ENCODE measurements at places on chromosomes 3 and 15. TPM values are rescaled to one million over a fixed set of nuclear protein-coding genes. Genes with fewer than 3 reads are reported as not detected.

GRCh38 chr3:194632809-194633348 is 340 bp downstream of the TMEM44 start:
- no peak for DNase-seq

- no peak for DNase-seq
Measured at GRCh38 chr3:88013592-88013991, 45.2 kb downstream of the CGGBP1 start.

Gene CLDN16
- total RNA-seq = not detected

DNA sequence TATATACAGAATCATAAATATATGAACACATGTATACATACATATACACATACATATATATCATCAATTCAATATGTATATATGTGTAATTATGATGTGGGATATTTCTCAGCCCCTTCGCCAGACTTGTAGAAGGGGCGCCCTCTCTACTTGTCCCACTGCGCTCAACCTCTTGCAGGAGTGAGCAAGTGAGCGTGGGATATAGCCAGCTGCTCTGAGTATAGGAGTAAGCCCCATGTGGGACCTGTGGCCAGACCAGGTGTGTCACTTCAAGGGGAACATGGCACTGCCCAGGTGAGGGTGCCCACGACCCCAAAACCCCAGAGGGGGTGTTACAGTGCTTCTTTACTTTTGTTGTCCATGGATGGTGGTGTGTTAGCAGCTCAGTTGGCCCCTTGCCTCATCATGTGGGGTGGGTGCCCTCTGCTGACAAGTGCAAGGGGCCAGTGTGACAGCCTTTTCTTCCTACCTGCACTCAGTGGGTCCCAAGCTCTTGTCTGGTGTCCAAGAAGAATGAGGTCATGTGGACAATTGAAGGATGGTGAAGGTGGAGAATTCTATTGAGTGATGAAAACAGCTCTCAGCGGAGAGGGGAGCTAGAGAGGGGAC is 304.1 kb downstream of the UNC13C start:
- no peak for DNase-seq

Gene BDH1
- total RNA-seq = 35.1 TPM

Measured in activated B cell treated with CpG ODN at 0.5 μM for 24 hours (primary cell).